Activated CD4-positive, alpha-beta memory T cell treated with anti-CD3 and anti-CD28 coated beads, Interleukin-2, amount 10 ng/mL, durations not matched to agents 7 days and 5 days (primary cell): ENCODE measurements at places on chromosomes 1 and 21.

DNA sequence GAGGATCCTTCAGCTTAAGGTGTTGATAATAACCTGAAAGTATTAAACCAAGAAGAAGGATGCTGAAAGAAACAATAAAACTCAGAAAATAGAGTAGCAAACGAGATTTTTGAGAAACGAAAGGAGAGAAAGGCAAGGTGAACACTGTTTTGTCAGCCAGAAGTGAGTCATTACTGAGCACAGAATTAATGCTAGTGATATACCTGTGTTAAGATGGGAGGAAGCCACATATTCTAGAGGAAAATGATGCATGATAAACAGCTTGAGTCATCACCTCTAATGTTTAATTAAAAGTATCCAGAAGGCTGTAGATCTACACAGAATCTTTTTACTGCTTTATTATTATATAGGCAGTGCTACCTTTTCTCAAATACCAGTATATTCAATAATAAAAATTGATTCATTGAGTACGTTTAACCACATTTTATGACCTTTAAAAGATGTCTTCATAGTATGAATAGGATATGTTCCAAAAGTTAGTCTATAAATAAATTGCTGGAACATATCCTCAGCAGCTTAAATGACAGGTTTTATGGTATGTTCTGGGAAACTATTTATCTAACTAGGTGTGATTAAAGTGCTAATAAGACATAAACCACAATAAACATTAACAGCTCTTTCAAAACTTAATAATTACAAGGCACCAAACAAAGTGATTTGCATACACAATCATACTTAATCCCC is 10.3 kb downstream of the SH3GLB1 start:
- peaks cover 30% of the 10 kb centered on the region for H3K4me1 ChIP-seq
- no peak for DNase-seq
- peak overlapping the region; percentile 67 for H3K27ac ChIP-seq
- peaks cover 22% of the 10 kb centered on the region for H3K36me3 ChIP-seq
- H3K27me3 ChIP-seq: no peaks in the 10 kb centered on the region

DNA sequence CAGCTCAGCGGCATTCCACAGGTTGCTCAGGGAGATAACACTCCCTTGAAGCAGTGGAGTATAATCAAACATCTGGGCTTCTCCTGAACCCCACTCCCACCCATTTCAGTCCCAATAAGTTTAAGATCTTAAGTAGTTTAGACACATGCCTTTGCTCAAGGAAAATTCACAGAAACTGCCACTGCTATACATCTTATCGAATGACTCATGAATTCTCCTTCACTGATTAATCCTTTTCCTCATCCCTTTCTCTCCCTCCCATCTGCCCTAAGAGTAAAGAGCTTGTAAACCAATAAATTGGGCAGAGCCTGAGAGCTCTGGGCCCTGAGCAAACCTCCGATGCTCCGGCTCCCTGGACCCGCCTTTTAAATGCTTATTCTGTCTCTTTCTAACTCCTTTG is 10.2 kb downstream of the VN1R5 start:
- H3K4me1 ChIP-seq: no peaks in the 10 kb centered on the region
- H3K36me3 ChIP-seq: peaks cover 2% of the 10 kb centered on the region
- no peak for DNase-seq
- H3K27ac ChIP-seq: no peak overlapping the region
- H3K27me3 ChIP-seq: peaks cover 3% of the 10 kb centered on the region

- H3K27ac ChIP-seq: no peak overlapping the region
- H3K4me3 ChIP-seq: no peak overlapping the region
- H3K36me3 ChIP-seq: peaks cover 7% of the 10 kb centered on the region
- DNase-seq: no peak
These were observed 113.2 kb downstream of the TENT5C start for GRCh38 chr1:117719004-117719403.

DNA sequence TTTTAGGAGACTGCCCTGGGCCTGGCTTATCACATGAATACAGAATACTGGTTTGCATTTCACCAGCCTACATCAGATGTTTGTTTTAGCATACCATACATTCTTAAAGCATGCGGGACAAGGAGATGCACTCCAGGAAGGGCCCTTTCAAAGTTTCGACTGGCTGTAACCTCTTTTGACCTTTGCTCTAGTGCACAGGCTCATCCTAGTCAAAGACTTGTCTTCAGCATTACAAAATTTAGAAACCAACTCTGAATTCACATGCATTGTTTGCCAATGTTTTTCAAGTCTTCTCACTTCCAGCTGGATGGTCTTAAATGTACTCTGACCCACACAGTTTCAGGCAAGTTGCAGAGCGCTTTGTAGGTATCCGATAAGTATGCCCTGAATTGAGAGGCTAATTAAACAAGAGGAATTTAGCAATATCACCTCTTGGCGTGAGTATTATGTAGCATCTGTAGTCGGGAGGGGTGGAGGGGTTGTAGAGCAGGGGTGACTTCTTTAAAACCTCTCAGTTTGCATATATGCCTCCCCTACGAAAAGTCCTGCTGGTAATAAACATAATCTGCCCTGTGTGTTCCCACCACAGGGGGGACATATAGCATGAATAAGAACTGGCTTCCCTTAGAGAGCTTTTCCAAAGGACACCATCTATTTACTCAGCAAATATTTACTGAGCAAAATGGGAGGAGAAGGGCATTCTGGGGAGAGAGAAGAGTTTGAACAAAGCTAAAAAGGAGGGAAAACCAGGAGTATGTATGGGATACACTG is 24.4 kb upstream of the AHCYL1 start:
- H3K4me1 ChIP-seq: no peaks in the 10 kb centered on the region
- H3K36me3 ChIP-seq: no peaks in the 10 kb centered on the region
- no peak overlapping the region for H3K4me3 ChIP-seq
- no peak for DNase-seq

- no peaks in the 10 kb centered on the region for H3K27me3 ChIP-seq
- no peak overlapping the region for H3K27ac ChIP-seq
- H3K4me1 ChIP-seq: peaks cover 10% of the 10 kb centered on the region
- no peak overlapping the region for H3K4me3 ChIP-seq
- DNase-seq: no peak
These were observed 7.2 kb downstream of the TUFT1 start for GRCh38 chr1:151547119-151547899.

- no peak overlapping the region for H3K27ac ChIP-seq
- peaks cover 62% of the 10 kb centered on the region for H3K36me3 ChIP-seq
- H3K4me3 ChIP-seq: no peak overlapping the region
- H3K4me1 ChIP-seq: peaks cover 58% of the 10 kb centered on the region
These were observed 31.2 kb downstream of the PIK3C2B start for GRCh38 chr1:204463125-204464060.
